ENCODE measurements at places on chromosomes 5 and 9.
A peak's percentile ranks its signal among the peaks of the same experiment; 100 is the strongest.

DNA sequence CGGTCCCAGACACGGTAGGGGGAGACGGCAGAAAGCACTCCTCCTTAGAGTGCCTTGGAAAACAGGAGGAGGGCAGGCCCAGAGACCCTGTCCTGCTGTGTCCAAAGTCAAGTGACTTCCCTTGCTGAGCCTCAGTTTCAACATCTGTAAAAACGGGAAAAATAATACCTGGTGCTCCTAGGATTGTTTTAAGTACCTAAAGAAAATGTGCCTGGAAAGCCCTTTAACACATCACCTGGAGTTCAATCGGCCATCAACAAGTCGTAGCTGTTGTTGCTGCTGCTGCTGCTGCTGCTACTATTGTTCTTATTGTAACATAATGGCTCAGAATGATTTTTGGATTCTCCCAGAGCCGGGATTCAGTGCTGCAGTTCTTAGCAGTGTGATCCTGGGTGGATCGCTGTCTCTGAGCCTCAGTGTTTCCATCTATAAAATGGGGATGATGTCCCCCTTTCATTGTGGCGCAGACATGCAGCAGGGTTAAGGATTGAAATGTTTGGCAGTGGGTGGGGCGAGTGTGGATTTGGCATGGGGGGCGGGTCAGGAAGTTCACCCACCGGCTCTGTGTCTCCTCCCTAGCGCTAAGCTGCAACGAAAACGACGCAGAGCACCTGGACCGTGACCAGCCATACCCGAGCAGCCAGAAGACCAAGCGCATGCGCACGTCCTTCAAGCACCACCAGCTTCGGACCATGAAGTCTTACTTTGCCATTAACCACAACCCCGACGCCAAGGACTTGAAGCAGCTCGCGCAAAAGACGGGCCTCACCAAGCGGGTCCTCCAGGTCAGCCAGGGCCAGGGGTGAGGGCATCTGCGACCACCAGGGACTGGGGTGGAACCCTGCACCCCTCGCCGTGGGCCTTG, 9.2 kb downstream of the LHX2 start:
- no peak for DNase-seq

- DNase-seq = no peak
Measured at GRCh38 chr9:72827950-72828731, 124.7 kb downstream of the ALDH1A1 start.

DNA sequence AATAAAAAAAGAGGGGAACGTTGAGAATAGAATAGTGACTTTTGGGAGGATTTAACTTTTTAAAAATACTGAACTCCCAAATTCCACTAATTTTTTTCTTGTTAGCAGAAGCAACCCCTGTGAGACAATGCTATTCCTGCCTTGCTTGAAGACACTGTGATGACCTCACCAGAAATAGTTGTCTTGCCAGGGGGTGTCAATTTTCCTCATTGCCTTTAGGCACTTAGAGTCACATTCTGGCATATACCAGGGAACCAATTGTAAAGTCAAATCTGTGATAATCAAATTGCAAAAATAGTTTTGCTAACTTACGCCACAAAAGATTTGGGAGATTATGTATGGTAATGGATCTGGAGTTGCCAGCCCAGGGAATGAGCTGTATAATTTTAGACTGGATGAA, 42.8 kb upstream of the RPS23 start:
- no peak for DNase-seq

DNA sequence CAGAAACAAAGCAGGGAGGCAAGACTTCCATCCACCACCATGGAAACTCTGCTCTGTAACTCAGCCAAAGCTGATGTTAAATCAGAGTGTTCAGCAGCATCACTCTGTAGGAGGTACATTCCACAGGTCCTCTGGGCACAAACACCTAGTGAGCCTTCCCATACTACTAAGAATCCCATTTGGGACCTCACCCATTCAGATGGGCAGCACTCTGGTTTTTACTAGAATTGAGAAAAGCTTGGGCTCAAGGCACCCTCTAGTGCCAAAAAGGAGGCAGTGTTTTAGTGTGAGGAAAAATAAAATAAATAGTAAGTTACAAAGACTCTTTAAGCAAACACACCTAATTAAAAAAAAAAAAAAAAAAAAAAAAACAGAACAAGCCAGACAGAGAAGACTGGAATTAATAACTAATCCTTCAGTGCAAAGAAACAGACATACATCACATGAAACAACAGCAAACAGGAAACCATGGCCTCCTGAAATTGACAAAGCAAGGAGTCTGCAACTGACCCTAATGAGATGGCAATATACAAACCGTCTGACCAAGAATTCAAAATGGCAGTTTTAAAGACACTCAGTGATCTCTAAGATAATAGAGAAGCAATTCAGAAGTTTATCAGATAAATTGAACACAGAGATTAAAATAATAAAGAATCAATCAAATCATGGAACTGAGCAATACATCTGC, 159.5 kb downstream of the GNA14 start:
- no peak for DNase-seq

DNA sequence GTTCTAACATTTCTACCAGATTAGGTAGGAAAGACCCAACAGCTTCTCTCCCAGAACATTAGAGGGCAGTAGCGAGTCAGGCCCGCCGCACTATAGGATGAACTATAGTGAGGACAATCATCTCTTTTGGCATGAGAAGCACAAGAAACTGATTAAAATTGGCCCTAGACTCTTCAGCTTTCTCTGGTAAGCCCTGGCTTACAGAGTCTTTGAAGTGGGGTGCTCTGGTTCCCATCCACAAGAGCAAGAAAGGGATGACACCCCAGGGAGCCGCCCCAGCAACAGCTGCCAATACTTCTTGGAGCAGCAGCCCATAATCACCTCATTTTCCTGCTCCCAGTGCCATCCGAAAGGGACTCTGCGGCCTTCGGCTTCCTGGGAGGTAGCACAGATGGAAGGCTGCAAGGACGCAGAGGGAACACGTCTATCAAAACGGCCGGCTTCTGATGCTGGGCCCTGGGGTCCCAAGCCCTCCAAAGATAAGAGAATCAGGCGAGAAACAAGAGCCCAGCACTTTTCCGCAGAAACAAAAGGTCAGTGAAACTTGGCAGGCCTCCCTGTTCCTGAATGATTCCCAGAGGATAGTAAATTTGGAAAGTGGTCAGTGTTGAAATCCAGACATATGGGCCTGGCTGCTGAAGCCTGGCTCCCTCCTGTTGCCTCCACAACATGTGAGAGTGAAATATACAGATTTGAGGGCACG, 69.3 kb downstream of the HSD17B3 start:
- peak; percentile 25 for DNase-seq

GRCh38 chr9:115808108-115808507, 345.5 kb upstream of the PAPPA start:
- no peak for DNase-seq

DNA sequence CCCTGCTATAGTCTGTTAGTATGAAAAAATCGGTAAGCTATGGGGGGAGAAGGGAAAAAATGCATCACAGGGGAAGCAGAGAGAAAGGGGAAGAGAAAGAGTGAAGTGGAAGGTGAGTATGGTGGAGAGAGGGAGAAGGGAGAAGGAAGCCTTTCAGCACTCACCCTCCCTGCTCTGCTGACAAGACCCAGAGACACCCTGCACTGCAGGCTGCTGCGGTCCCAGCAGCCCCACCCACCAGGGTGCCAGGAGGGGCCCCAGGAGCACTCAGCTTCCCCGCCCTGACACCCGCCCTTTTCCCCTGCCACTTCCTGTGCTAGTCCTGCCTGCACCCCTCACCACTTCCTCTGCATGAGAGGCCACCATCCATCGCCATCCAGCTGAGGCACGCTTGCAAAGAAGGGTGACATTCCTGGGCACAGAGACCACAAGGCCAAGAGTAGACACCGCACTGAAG, 12.7 kb downstream of the STK10 start:
- peak; percentile 93 for DNase-seq

- no peak for DNase-seq
Measured at GRCh38 chr9:116152390-116152789, 1.2 kb upstream of the PAPPA start.

GRCh38 chr5:170439223-170439943, 50.2 kb upstream of the KCNMB1 start:
- DNase-seq = no peak

DNA sequence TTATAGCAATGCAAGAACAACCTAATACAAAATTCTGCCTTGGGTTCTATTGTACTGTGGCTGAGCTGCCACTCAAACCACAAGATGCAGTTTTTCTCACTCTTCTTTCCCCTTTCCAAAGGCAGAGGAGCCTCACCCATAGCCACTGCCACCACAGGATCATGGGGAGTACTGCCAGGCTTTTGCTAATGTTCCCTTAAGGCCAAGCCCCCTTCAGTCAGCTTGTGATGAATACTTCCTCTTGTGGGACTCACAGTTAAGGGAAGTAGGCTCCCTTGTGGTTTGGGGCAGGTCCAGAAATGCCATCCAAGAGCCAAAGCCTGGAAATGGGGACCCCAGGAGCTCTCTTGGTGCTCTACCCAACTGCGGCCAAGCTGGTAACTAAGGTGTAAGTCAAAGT, 258.7 kb downstream of the SPATA31D1 start:
- DNase-seq = no peak

DNA sequence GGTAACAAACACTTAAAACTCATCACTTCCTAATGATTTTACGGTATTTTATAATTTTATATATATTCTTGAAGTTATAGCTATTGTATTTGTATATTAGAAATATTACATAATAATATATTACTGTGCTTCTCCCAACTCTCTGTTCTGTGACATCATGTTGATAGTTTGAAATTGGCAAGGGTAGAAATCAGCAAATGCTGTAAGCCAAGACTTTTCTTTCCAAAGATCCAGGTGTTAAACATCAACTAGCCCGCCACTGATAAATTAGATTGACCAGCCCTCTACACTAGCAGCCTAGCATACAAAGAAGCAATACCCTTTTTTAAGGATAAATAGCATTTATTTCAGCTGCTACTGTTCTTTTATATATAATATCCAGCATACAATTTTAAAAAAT, 122.9 kb downstream of the PRELID2 start:
- DNase-seq = no peak

- DNase-seq = no peak
Measured at GRCh38 chr5:150358261-150359095, 981 bp downstream of the TCOF1 start.

GRCh38 chr5:138841531-138841930, 33.6 kb downstream of the LRRTM2 start:
- DNase-seq = no peak

DNA sequence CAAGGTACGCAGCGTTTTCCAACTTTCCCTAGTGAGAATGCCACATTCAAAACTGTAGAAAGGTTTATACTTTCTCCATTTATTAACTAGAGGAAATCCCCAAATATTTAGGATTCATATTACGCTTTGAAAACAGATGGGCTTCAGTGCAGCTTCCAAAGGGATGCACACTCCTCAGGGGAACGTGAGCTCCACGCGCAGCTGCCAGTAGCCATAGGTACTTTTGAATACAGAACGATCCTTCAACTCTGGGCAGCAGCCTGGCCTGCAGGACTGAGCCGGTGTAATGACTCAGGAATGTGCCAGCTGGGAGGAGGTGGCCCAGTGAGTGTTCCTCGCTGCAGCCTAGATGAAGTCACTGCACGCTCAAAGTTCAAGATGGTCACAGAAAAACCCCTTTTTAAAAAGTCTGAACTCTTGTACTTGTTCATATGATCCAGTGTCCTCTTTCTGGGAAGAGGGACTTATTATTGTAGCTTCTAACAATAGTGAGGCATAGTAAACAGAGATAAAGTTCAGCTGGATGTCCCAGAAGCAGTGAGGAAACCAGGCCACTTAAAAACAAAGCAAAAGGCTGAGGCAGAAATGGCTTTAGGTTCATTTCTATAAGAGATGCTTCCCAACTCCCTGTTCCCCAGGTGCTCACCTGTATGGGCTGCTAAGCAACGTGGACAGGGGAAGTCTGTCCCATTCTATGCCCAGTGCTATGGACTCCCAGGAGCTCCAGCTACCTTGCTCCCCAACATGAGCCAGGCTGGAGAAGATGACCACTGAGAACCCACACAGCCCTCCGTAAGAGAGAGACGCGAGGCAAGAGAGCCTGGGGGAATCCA, 130.0 kb downstream of the LHFPL2 start:
- DNase-seq = no peak

GRCh38 chr9:93305497-93306020, 121.6 kb downstream of the WNK2 start:
- no peak for DNase-seq

GRCh38 chr5:149455889-149456409, 76.9 kb upstream of the IL17B start:
- no peak for DNase-seq

DNA sequence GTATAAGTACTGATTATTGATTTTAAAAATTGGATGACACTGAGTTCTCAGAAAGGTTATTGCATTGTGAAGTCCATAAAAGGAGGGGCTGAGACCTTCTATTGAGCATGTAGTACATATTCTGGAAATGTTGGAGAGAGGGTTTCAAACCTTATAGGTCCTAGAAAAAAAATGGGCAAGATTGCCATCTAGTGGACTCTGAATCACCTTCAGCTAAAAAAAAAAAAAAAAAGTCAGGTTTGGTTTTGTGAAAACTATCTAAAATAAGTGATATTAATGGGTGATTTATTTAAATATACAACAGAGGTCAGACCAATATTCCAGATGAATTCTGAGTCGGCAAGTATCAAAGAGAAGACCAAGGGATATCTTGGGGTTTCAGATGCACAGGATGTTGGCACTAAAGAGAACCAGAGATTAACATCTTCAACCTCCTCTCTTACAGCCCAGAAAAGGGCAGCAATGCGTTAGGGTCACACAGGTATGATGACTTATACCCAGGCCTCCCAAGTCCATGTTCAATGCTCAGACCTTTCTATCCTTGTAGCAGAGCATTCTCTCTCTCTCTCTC, 109.8 kb upstream of the NMUR2 start:
- DNase-seq = no peak

- no peak for DNase-seq
Measured at GRCh38 chr5:16934677-16935153, 1.4 kb downstream of the MYO10 start.

GRCh38 chr5:150618588-150619281, 21.7 kb upstream of the SYNPO start:
- DNase-seq = no peak

DNA sequence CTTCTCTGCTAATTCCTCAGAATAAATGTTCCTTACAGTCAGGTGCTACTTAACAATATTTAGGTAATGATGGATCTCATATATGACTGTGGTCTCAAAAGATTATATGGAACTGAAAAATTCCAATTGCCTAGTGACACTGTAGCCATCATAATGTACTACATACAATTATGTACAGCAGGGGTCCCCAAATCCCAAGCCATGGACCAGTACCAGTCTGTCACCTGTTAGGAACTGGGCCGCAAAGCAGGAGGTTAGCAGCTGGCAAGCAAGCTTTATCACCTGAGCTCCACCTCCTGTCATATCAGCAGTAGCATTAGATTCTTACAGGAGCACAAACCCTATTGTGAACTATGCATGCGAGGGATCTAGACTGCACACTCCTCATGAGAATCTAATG, 69.6 kb downstream of the NR2F1-AS1 start:
- DNase-seq = no peak

- DNase-seq = no peak
Measured at GRCh38 chr5:55911784-55912653, 60.9 kb downstream of the IL31RA start.

- DNase-seq = no peak
Measured at GRCh38 chr5:172696171-172696849, 55.2 kb downstream of the NEURL1B start.

All from naive thymus-derived CD4-positive, alpha-beta T cell (primary cell).